ENCODE measurements at places on chromosomes 3 and 15.

DNA sequence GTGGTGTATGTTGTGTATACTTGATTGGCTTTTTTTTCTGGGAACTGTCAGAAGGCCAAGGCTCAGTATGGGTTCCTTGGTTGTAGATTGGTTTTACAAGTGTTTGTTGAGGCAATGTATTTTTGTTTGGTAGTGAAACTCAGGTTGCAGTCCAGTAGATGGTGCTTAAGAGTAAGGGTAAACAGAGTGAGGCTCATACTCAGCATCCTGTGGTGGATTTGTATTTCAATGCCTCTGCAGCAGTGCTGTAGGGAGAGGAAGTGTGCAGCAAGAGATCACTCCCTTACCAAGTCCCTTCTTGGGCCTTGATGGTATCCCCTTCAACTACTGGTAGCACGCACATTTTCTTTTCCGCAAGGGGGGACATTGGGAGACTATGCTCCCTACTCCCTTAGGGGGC is 428.5 kb upstream of the CNTN3 start:
- no peak for DNase-seq

GRCh38 chr3:24648063-24648462 is 153.4 kb upstream of the THRB start:
- DNase-seq = no peak

GRCh38 chr3:65828706-65829105 is 210.0 kb downstream of the MAGI1 start:
- DNase-seq = no peak

DNA sequence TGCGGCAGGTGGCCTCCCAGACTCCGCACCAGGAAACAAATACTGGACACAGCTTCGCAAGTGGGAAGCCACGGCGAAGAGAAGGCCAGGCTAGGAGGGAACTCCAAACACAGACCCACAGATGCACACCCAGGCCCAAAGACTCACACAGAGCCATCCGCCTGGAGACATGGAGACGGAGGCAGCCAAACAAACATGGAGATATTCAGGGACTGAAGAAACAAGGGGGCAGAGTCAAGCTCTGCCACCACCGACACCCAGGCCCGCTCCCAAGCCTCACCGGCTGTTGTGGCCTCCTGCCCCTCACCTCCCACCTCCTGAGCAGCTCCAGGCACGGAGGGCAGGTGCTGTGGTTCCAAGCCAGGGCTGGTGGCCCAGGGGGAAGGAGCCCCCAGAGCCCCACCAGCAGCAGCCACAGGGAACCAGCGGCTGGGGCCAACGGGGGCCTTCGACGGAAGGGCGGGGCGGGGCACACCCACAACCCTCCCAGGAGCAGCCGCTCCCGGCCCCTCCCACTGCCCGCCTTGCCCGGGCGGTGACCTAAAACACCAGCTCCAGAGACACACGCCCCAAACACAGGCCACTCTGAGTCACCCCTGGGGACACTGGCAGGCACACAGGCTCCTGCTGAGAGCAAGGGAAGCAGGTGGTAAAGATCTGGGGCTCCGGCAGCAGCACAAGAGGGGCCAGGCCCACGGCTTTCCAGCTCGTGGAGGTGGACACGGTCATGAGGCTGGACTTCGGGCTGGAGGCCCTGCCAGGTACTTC is 31.9 kb downstream of the TNK2 start:
- DNase-seq = no peak

DNA sequence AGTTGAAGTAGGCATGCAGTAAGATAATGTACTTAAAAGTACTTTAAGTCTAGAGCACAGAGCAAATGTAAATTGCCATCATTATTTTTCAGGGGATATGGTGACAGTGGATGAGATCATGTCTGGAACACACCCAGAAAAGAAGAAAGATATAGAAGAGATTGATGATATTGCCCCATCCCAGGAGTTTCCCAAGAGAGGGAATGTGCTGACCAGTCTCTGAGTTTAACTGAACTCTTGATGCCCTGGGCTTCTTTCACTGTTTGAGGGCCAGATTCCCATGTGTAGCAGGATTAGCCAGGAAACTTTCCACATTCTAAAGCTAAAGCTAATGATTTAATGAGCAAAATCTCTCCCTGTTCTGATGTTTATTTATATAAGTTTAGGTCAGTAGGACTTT is 366.8 kb upstream of the UMPS start:
- DNase-seq = no peak

DNA sequence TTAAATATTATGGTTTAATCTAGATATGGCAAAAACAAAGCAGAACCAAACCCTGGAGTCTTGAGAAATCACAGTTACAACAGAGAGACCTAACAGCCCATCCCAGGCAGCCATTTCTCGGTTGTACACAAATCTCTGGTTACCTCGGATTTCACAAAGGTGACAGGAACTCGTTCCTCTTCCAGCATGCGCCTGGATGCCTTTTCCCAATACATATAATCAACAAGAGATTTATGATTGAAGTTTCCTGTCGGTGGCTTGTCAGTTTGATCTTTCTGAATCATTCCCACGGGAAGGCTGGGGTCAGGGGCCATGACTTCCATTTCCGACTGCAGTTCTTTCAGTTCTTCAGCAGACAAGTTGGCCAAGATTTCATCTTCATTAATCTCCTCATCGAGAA is 445 bp downstream of the LMOD3 start:
- DNase-seq = no peak

DNA sequence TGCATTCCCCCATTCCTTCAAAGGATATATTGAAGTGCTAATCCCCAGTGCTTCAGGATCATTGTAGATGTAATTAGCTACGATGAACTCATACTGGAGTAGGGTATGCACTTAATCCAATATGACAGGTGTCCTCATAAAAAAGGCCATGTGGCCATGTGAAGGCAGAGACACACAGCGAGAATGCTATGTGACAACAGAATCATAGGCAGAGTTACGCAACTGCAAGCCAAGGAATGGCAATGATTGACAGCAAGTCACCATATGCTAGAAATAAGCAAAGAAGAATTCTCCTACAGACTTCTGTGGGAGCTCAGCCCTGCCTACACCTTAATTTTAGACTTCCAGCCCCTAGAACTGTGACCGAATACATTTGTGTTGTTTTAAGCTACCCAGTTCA is 875.6 kb upstream of the ROBO1 start:
- DNase-seq = no peak

DNA sequence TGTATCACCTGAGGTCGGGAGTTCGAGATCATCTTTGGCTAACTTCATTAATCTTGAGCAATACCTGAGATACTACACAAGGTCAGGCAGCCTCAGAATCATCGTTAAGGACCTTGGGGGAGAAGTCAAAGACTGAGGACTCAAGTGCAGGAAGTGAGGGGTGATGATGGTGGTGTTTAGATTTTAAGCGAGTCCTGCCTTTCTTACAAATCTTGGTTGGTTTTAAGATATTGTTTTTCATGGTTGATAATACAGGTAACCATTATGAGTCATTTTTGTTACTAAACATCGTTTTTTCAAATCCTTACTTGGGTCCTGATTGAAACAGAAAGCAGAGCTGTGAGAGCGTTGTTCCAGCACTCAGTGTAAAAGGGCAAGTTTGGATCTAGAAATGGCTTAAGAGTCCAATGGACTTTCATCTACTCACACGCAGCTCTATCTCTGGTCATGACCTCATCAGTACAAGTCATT is 4.1 kb downstream of the RASGRP1 start:
- no peak for DNase-seq

GRCh38 chr3:160943996-160944395 is 161.2 kb downstream of the B3GALNT1 start:
- no peak for DNase-seq

DNA sequence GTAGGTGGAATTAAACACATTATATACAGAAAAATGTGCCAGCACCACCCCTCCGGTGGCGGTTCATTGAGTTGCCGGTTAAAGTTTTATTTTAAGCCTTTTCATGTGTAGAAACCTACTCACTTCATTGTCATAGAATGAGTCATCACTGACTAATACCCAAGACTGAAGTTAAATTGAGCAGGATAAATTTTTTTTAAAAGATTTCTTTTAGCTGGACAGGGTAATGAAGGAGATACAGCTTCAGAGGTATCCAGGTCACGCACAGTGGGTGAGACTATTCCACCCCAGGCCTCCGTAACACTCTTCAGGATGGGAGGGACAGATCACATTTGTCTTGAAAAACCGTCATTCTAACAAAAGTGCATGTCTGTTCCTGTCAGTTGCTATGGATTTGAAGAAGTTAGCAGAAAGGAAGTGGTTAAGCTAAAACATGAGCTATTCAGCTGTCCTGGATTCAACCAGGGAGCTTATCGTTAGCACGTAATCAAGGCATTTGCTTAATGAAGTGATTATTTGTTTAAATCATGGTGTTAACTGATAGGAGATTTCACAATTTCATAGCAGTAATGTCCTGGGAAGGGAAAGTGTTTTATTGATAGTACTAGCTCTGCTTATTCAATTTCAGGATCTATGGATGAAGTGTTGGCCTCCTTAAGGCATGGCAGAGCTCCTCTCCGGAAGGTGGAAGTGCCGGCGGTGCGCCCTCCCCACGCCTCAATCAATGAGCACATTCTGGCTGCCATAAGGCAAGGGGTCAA is 23.4 kb downstream of the WHAMM start:
- DNase-seq = no peak
